ENCODE measurements at places on chromosomes 12 and 14. TPM values are rescaled to one million over a fixed set of nuclear protein-coding genes. Genes with fewer than 3 reads are reported as not detected.

Gene EPS8
- total RNA-seq: 6.3 TPM

Gene ARPC3
- total RNA-seq: 166 TPM

Gene LRTM2
- not detected for total RNA-seq

Gene FRMD6
- 7.7 TPM for total RNA-seq

Gene GALNT4
- 6.7 TPM for total RNA-seq

Gene ASB2
- 45.6 TPM for total RNA-seq

Data from activated T-cell treated with anti-CD3 and anti-CD28 coated beads, Interleukin-2, amount 50 U/mL, for 72 hours (primary cell).